ENCODE measurements at places on chromosomes 2 and 18. TPM values are rescaled to one million over a fixed set of nuclear protein-coding genes. Genes with fewer than 3 reads are reported as not detected.

DNA sequence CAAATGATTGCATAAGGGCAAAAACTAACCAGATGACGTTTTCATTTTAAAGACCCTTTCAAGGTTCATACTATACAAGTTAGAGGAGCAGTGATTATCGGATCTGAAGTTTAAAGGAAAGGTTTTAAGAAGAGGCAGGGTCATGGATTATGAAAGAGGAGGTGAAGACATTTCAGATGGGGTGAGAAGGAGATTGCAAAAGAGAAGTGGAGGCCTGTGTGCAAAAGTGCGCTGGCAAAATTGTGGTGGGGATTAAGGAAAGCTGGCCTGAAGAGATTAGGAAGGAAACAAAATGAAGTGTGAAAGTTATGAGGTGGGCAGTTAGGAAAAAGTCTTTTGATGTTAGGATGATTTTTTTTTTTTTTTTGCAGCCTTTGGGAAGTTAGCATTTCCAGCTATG lies 935.7 kb upstream of the FAM98A start:
- DNase-seq = no peak

- DNase-seq = no peak
Observed at GRCh38 chr2:64036034-64036705, 16.9 kb upstream of the VPS54 start.

DNA sequence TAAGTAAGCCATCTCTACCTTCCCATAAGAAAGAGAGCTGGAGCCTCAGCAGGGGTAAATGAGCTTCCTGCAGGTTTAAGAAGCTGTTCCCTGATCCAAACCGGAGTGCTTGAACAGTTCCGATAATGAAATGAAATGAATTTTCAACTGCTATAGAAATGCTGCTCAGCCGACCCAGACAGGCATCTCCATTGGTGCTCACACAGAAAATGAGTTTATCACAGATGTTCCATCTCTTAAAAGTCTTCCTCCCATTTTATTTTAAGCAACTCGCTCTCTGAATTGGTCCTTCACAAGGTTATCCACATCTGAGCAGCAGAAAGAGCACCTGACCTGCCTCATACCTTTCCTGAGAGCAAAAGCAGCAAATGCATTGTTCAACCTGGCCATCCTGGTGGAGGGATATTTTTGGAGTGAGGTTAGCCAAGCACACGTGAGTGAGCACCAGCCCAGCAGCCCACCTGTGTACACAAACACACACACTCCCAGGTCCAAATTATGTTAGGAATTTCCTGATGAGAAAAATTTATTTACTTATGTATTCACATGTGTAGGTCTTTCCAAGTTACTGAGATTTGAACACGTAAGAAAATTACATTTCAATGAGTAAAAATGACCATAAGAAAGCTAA lies 42.2 kb upstream of the CCDC68 start:
- DNase-seq = no peak

DNA sequence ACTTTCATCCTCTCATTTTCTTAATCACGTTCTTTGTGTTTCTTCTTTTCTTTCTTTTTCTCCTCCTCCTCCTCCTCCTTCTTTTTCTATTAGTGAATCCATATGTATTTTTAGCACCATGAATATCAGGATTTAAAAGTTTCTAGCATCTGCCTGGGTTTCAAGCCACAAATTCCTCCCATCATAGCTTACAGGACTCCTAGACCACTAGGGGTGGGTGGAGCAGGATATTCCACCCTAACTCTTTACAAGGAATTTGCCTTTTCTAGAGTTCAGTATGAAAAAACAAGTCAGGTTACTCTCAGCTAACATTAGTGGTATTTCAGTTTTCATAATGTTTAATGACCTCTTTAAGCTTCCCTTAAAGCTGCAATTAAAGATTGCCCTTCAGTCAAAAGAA lies 19.1 kb upstream of the LRRTM1 start:
- DNase-seq = no peak

GRCh38 chr2:64670047-64670446 lies 16.3 kb upstream of the SERTAD2 start:
- DNase-seq = no peak

- no peak for DNase-seq
Observed at GRCh38 chr2:186101616-186102015, 363.0 kb downstream of the FSIP2 start.

- DNase-seq = no peak
Observed at GRCh38 chr18:10562773-10563160, 36.9 kb downstream of the NAPG start.

DNA sequence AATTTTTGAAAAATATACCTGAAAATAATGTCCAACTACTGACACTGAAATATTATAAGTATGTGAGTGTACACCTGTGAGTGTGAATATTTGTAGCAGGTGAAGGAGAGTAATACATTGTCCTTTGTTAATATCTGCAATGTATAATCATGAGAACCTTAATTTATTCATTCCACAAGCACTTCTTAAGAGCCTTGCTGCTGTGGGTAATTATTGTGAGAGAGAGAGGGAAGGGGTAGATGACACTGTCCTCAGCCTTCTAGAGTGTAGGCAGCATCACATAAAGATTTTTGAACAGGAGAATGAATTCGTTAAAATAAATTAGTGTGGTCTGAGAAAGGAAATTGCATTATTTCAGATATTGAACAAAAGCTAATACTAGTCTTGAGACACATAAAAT lies 157.2 kb downstream of the MAP2 start:
- no peak for DNase-seq

GRCh38 chr2:71939588-71940535 lies 207.8 kb downstream of the CYP26B1 start:
- peak; percentile 79 for DNase-seq

- no peak for DNase-seq
Observed at GRCh38 chr2:58594175-58594574, 353.1 kb upstream of the FANCL start.

DNA sequence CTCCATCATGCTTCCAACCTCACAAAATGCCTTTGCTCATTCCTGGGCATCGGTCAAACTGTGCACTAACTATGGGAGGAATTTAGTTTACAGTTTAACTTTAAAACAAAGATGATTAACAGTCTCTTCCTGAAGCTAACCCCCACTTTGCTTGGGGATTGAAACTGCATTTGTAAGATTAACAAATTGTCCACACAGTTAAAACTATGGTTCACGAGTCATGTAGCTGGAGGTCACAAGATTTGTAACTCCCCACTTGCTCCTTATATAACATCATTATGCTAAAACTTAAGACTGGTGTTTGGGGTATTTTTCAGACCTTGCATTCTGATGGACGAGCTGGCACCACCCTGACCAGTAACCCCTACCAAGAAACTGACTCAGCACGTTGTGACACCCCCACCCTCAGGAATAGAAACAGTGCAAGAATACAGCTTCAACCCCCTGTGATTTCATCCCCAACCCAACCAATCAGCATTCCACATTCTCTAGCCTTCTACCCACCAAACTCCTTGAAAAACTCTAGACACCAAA lies 252.3 kb downstream of the MBD5 start:
- DNase-seq = no peak

- DNase-seq = no peak
Observed at GRCh38 chr2:109352056-109352897, 223.3 kb downstream of the SH3RF3 start.

GRCh38 chr18:25827228-25827627 lies 263.2 kb downstream of the SS18 start:
- no peak for DNase-seq

- no peak for DNase-seq
Observed at GRCh38 chr2:10145519-10146357, 23.2 kb downstream of the RRM2 start.

DNA sequence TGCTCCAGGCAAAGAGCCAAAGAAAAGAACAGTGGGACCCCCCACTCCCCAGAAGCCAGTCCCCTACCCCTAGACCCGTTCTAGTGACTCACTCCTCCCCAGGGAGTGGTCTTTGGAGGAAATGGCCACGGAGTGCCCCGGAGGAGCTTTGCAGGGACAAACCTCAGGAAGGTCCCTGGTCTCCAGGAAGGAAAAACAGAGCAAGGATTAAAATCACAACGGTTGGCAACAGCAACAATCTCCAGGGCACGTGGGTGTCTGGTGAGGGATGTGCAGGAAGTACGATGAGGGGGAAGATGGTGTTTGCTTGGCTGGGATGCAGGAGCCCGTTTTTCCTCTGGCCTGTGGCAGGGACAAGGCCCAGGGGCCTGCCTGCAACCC lies 135.0 kb downstream of the SMAD2 start:
- DNase-seq = no peak

DNA sequence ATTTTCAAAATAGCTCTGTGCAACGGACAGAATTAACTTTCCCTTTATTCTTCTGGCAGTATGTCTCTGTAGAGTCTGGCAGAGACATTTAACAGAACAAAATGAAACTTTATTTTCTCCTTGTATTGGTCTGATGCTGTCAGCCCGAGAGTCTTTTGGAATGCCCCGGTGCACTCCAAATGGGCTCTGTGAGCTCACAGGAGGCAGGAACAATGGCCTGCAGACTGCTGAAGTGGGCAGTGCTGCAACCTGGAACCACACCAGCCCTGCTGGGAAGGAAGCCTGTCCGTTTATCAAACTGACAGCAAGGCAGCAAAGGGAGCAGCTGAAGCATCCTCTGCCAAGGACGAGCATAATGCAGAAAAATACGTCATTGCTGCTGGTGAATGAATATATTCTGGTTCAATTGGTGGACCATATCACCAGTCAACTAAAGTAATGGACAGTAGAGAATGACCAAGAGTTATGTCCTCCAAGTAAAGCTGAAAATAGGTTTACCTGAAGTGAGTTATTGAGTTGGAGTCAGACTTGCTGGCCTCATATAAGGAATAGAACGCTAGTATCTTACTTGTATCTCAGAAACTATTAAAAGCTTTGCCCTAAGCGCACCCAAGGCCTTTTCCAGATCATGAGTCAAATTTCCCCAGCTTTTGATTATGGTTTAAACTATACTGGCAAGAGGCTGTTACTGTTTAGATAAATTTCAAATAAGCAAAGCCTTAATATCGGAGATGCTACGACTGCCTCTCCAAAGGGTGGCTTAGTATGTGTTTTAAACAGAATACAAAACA lies 207.6 kb upstream of the TANK start:
- peak; percentile 76 for DNase-seq

GRCh38 chr18:49856496-49856895 lies 43.2 kb upstream of the ACAA2 start:
- no peak for DNase-seq

DNA sequence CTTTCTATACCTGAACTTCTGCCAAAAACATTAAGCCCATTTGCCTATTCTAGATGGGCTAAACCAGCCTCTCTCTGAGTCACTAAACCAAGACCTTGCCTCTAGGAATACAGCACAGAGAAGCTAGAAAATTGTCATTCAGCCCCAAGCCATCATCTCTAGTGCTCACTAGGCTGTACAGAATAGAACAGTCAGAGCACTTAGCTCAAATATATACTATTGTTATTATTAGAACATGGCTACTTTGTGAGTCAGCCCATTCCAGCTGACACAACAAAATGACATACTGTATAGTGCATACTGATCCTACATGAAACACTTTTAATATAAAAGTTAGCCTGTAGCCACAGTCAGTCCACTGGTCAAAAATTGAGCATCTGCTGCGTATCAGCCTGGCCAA lies 418.8 kb downstream of the NRXN1 start:
- no peak for DNase-seq

DNA sequence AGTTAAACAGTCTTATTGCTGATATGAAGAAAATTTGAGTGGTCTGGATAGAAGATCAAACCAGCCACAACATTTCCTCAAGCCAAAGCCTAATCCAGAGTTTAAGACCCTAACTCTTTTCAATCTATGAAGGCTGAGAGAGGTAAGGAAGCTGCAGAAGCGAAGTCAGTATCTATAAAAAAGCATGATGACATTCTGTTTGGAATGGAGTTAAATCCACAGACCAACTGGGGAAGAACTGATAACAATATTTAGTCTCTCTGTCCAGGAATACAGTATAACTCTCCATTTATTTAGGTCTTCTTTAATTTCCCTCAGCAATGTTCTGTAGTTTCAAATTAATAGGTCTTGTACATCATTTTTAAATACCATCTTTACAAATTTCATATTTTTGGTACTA lies 16.0 kb downstream of the PIGN start:
- no peak for DNase-seq

- no peak for DNase-seq
Observed at GRCh38 chr2:108612153-108612513, 77.9 kb downstream of the LIMS1 start.

GRCh38 chr2:8858910-8859309 lies 21.5 kb upstream of the KIDINS220 start:
- DNase-seq = no peak

GRCh38 chr2:7264791-7265190 lies 347.6 kb downstream of the RNF144A start:
- no peak for DNase-seq

GRCh38 chr2:168127371-168127770 lies 120.0 kb downstream of the STK39 start:
- DNase-seq = no peak

GRCh38 chr2:213119061-213119809 lies 32.2 kb downstream of the IKZF2 start:
- no peak for DNase-seq

DNA sequence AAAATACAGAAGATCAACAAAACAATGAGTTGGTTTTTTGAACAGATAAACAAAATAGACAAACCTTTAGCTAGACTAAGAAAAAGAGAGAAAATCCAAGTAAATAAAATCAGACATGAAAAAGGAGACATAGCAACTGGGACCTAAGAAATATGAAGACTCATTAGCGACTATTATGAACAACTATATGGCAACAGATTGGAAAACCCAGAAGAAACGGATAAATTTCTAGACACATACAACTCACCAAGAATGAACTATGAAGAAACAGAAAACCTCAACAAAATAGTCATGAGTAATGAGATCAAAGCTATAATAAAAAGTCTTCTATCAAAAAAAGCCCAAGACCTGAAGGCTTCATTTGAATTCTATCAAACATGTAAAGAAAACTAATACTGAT lies 59.3 kb downstream of the EPB41L3 start:
- DNase-seq = no peak

DNA sequence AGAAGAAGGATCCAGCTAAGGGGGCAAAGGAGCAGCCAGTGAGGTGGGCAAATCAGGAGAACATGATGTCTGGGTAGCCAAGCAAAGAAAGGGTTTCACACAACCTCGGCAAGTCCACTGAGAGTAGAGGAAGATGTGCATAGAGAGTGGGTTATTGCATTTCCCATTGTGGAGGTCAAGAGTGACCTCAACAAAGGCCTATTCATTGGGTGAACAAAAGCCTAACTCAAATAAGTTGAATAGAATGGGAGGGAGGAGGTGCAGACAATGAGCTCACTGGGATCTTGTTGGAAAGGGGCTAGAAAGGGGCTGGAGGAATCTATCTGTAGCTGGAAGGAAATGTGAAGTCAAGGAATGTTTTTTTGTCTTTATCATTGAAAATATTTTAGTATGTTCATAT lies 14.0 kb upstream of the PDCL3 start:
- no peak for DNase-seq

GRCh38 chr2:230758566-230759480 lies 46.2 kb downstream of the CAB39 start:
- DNase-seq = no peak

Gene IL1R2
- 1.4 TPM for total RNA-seq

Gene IL1A
- not detected for total RNA-seq

Gene OTX1
- total RNA-seq = not detected

Gene PLEKHA3
- 32.2 TPM for total RNA-seq

Gene SGPP2
- 15.3 TPM for total RNA-seq

Gene ANO7
- total RNA-seq = 0.35 TPM

Gene PAX8
- 0.35 TPM for total RNA-seq

Gene ONECUT2
- total RNA-seq = 0.03 TPM

Gene LYPD6
- 0.13 TPM for total RNA-seq

Gene TRIM43
- not detected for total RNA-seq

Gene SCN1A
- 0.59 TPM for total RNA-seq

Gene ARID5A
- total RNA-seq = 9.4 TPM

Gene KRTCAP3
- total RNA-seq = 0.24 TPM
